ENCODE measurements at places on chromosomes 12 and 14.

DNA sequence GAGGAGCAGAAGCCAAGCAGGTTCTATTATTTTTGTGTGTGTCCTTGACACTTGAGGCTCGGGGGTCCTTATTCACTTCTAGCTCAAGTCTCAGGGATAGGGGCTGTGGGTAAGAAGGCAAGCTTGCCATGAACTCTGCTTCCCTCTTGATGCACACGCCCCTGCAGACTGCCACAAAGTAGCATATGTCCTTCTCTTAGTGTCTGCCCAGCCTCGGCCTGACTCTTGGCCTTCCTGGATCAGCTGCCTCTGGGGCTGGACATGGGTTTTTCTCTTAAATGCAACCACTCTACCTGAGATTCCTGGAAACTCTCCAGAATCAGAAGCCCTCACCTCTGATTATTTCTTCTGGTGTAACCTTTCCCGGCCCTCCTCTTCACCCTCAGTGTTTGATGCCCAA lies 28.2 kb upstream of the PEX5 start:
- no peak for DNase-seq

- no peak for DNase-seq
These were observed 101.5 kb downstream of the VCPKMT start for GRCh38 chr14:50014809-50015430.

GRCh38 chr12:18684430-18684829 lies 53.4 kb downstream of the PLCZ1 start:
- peak; percentile 75 for DNase-seq

DNA sequence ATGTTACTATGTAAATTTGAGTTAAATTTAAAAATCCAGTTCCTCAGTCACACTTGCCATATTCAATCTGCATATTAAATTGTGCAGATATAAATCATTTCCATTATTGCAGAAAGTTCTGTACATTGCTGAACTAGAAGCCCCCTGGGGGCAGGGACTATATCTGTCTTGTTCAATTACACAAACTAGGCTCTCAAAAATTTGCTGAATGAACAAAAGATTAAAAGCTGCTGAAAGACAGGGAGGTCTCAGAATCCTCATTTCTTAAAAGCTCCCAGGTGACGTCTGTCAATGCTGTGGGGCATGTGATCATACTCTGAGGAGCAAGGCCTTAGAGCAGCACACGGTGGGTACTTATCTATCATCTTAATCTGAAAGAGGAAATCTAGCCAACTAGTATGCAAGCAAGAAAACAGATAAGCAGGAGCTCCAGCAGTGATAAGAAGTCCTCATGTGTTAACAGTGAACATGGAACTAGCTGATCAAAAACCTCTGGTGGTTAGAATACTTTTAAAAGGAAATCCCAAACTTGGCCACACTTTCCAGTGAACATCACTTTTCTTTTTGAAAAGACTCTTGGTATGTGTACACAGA lies 60.5 kb downstream of the APPL2 start:
- DNase-seq: no peak

GRCh38 chr12:98736352-98737321 lies 91.5 kb downstream of the APAF1 start:
- no peak for DNase-seq

DNA sequence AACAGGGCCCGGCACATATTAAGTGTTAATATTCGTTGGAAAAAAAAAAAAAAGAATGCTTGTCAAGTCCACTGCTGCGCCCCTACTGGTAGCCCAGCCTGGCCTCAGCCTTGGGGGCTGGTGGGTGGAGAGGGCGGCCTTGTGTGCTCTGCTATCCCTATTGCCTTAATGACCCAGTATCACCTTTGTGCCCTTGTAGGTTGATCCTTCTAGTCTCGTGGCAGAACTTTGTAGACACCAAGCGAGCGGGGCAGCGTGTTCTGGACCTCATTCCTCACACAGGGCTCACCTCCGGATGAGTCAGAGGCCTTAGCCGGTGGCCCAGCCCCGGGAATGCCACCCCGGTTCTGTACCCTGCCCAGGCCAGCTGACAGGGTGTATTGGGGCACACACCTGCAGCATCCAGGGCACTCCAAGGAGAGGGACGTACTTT lies 1.8 kb upstream of the RCOR1 start:
- no peak for DNase-seq

GRCh38 chr14:72685456-72685855 lies 208.4 kb downstream of the DPF3 start:
- no peak for DNase-seq

- DNase-seq: no peak
These were observed 31.2 kb downstream of the ARL6IP4 start for GRCh38 chr12:123011701-123012100.

DNA sequence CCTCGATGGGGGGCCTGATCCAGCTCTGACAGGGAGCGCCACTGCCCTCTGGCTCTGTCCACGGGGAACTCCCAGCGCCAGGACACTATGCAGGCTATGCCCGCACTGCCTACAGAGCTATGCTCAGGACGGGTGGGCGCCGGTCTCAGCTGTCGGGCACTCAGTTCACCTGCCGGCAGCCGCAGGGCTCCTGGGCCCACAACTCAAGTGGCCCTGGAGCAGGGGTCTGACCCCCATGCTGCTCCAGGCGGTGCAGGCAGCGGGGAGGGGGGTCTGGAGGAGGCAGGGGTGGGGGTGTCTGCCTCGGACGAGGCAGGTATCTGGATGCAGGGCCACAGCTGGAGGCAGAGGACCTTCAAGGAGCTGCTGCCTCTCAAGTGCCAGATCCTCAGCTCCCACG lies 28.5 kb upstream of the NUDT14 start:
- no peak for DNase-seq

DNA sequence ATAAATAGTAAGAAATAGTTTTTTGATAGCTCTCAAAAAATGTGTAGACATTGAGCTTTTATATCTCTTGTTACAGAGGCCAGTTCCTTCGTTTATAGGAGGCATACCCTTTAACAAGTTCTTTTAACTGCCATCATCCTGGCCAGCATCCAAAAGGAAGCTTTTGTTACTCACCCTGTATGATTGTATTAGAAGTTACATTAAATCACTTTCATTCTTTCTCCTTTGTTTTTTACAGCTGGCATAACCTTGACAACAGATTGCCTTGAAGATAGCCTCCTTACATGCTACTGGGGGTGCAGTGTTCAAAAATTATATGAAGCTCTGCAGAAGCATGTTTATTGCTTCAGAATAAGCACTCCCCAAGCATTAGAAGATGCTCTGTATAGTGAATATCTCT lies 20.1 kb downstream of the CGRRF1 start:
- peak; percentile 58 for DNase-seq

GRCh38 chr14:51441001-51441400 lies 201.0 kb downstream of the TMX1 start:
- DNase-seq: no peak

- no peak for DNase-seq
These were observed 272.2 kb downstream of the ALG10B start for GRCh38 chr12:38588624-38589305.

DNA sequence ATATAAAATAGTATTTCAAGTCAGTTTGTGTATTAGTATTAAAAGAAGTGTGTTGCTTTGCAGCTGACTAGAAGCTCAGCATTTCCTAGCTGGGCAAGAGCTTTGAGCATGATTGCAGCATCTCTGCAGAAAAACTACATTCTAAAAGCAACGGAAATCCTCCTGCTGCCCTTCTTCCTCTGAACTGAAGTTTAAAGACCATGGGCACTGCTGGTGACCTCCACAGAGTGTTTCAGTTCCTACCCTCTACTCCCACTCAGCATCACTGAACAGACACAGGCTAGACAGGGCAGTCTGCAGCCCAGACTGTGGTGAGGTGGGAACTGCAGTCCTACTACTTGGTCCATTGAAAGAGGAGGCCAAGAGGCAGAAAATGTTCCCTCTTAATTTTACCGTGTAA lies 59.0 kb downstream of the FAR2 start:
- DNase-seq: no peak

DNA sequence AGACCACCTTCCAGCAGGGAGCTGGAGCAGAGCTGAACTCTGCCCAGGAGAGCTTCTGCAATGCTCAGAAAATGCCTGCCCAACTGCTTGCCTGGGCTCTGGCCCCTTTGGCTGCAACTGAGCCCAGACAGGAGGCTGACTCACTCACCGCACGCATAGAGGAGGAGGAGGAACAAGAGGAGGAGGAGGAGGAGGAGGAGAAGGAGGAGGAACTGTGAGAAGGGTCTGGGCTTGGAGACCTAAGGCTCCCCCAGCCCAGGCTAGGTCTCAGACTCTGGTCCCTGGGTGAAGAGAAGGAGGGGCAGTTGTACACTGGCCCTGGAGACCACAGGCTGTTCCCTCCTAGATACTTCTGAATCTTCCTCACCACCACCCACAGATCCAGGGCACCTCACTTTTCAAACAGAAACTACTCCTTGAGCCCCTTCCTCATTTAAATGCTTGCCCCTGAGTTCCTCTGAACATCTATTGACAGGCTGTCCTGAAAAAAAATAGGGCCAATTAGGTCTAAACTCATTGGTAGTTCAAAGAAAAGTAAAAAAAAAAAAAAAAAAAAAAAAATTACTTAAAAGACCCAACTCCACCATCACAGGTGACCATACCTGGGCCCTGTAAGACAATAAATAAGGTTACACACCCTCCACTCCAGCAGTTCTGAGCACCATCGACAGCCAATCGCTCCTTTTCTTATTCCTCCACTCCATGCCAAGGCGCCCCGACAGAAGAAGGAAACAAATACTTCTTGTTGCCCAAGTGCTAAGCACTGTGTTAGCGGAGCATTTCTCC lies 674 bp downstream of the VDR start:
- DNase-seq: peak; percentile 89

GRCh38 chr14:22903742-22904087 lies 15.2 kb downstream of the RBM23 start:
- DNase-seq: no peak

GRCh38 chr12:68971404-68971803 lies 38.4 kb upstream of the CPM start:
- peak; percentile 61 for DNase-seq

GRCh38 chr14:101364503-101365328 lies 196.6 kb upstream of the DIO3 start:
- no peak for DNase-seq

DNA sequence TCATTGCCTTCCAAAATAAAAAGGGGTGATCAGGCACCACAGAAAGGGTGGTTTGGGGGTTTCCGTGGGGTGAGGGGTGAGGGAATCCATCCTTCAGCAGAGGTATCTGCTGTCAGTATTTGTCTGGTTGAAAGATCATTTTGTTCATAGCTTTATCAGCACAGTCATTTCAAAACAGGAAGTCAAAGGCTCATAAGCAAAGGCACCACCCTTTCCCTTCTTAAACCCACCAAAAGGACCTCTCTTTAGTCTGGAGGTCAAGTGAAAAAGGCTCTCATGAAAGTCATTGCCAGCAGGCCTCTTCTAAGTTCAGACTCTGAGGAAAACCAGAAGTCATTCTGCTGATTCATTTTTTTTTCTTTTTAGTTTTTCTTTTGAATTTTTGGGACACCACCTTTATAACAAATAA lies 6.2 kb downstream of the CHST11 start:
- no peak for DNase-seq

- DNase-seq: peak; percentile 18
These were observed 17.5 kb downstream of the DYRK4 start for GRCh38 chr12:4579305-4580102.

GRCh38 chr12:127277882-127278281 lies 989.1 kb upstream of the TMEM132C start:
- no peak for DNase-seq

DNA sequence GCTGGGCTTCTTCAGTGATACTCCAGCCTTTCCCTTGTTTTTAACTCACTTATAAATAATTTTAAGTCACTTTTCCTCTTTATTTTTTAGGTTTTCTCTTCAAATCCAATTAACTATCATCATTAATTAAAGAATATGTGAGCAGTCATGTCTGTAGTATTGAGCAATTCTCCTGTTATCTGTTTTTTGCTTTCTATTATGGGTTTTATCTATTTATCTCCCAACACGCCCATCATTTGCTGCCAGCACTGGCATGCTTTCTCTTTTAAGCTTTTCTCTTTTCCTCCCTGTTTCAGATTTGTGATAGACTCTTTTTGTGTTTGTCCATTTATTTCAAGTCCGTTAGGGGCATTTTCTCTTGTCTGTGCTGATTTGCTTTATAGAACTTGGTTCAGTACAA lies 72.3 kb downstream of the CRADD start:
- no peak for DNase-seq

GRCh38 chr14:22797017-22797917 lies 18.0 kb downstream of the SLC7A7 start:
- DNase-seq: no peak

DNA sequence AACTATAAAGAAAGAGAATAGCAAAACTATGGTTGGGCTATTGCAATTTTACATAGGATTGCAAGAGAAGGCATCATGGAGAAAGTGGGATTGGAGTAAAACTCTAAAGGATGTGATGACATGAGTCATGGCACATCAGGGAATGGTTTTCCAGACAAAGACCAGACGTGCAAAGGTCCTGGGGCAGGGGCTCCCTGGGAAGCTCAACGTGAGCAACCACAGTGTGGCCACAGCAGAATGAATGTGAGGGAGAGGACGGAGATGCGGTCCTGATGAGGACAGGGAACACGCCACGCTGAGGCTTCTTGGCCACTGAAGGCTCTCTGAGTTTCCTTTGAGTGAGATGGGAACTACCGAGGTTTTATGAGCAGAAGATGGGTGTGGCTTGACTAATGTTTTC lies 38.2 kb downstream of the FZD10 start:
- no peak for DNase-seq

GRCh38 chr14:65650826-65651225 lies 238.3 kb downstream of the FUT8 start:
- no peak for DNase-seq

GRCh38 chr14:22502551-22502950 lies 86.5 kb downstream of the DAD1 start:
- no peak for DNase-seq

GRCh38 chr12:84034871-84035270 lies 877.7 kb downstream of the SLC6A15 start:
- DNase-seq: no peak

DNA sequence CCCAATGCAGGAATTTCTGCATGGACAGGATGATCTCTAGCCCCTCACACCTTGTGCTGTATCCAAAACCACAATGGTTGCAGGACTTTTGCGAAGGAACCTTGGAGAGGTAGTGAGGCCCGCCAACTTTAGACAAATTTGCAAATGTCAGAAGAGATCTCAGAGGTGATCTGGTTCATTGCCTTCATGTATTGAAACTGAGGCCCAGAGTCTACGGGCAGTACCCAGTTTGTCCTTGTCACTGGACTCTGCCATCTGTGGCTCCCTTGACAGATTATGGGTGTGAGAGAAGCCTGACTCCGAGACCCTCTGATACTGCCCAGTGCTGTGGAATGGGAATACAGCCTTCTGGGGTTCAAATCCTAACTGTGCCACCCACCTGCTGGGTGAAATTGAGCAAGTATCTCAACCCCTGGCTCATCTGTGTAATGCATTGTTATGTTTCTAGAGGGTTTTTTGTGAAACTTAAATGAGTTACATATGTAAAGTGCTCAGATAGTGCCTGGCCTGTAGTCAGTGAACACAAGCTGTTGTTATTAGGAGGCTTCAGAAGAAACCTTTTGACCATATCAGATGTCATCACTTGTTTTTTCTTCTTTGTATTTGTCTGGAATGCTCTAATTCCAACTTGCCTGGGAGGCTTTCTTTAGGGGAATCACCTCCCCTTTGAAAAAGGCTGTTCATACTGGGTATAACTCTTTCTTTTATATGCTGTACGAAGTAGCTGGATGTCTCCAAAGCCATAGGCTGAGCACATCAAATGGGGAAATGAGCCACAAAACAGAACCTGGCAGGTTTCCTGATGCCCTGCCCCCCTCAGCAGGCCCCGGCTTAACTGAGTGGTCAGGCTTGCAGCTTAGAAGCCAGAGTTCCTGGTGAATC lies 71.4 kb upstream of the SRSF5 start:
- DNase-seq: peak; percentile 50

- DNase-seq: no peak
These were observed 8.1 kb upstream of the SLC16A7 start for GRCh38 chr12:59587710-59588109.

Data from AG10803 (cell line).